GM23338 (cell line): ENCODE measurements at places on chromosomes 2 and 18.

- peak; percentile 77 for DNase-seq
Measured at GRCh38 chr2:25877431-25878360, 591 bp downstream of the ASXL2 start.

DNA sequence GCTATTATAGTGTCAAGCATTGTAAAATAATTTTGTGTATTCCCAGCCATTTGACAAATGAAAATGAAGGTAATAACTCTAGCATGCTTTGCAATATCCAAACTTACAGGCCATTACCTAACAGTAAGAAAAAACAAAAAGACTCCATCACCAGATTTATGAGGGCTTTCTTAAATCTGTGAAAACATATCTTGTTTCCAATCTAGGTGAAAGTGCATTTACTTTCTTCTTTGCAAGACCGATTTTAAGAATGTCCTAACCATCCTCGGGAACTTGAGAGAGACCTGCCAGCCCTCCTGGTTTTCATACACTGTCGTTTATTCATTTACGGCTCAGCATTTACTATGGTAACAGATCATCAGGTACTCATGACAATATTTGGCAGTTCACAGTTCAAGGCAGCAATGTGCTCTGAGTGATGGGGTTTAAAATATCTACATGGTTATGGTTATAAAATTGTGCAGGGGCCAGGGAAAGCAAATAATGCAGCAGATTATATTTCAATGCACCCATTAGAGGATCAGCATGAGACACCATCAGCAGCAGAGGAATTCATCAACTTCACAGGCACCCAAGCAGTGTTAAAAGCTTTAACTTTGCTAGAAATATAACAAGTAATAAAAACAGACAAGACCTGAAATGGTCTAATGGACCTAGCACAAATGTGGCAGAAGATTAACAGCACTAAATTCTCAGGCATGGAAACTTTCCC, 34.4 kb upstream of the PARD3B start:
- DNase-seq: no peak

DNA sequence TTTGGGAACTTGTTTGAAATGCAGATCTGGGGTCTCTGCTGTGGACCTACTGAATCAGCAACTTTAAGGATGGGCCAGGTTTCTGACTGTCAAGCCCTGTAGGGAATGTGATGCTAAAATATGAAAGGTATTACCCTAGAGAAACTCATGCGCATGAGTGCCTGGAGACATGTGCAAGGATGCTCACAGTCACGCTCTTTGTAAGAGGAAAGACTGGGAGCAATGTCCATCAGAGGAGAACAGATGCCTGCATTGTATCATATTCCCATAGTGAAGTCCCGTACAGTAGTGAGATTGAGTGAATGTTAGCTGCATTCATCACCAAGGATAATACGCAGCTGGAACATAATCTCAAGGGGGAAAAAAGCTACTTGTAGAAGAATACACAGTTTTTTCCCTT, 14.1 kb downstream of the ZNF407 start:
- DNase-seq: no peak

GRCh38 chr2:190355968-190356644, 12.7 kb downstream of the INPP1 start:
- no peak for DNase-seq

DNA sequence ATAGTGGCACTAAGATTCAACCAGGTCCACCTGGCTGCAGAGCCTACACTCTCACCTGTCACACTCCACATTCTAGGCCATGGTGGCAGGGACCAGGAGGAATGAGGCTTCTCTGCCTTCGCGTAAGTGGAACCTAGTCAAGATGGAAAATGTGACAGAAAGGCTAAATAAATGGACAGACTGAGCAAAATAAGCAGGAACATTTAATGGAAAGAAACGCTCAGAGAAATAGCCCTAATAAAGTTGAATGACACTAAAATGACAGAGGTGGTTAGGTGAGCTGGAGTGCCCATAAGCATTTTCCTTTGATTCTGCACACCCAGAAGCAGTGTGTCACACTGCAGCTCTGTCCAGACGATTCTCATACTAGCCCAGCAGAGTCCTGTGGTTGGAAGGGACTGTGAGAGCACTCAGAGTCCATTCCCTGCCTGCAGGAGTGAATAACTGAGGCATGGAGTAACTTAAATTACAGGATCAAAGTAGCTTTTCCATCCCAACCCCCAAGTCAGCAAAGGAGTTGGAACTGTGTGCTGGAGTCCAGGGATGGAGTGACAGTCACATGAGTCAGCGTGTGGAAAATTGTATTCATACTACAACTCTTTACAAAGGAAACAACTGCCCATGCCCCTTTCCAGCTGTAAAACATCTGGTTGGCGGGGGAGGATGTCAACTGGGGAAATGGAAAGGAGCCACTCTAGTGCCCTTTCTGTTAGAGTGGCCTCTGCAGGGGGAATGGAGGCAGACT, 105.4 kb upstream of the LGALSL start:
- no peak for DNase-seq
